ENCODE measurements at places on chromosomes 6 and 20. TPM values are rescaled to one million over a fixed set of nuclear protein-coding genes. Genes with fewer than 3 reads are reported as not detected.

GRCh38 chr6:99151634-99152346 is 197.7 kb downstream of the FAXC start:
- peak; percentile 61 for DNase-seq

DNA sequence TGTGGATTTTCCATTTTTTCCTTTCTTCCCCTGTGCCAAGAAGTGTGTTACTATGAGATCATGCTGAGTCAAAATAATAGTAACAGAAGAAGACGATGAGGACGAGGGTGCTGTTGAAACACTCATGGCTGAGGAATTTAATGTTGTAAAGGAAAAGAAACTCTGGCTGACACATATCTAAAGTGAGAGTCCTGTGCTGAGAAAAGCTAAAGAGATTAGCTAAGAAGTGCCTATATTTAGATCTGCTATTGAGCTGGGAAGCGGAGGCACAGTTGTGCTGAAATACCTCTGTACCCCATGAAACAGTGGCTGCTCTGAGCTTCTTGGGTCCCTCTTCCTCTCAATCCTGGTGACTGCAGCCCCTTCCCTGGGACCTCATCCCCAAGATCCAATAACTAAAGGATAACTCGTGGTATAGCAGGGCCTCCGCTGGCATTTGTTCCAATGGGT is 1.1 kb upstream of the SYTL3 start:
- peak; percentile 58 for DNase-seq

GRCh38 chr6:1657116-1657770 is 47.5 kb downstream of the FOXC1 start:
- DNase-seq = no peak

GRCh38 chr6:170083236-170084051 is 207.4 kb downstream of the DLL1 start:
- no peak for DNase-seq

- DNase-seq = peak; percentile 87
Observed at GRCh38 chr20:62500237-62500864, 24.6 kb upstream of the GATA5 start.

GRCh38 chr6:110738899-110739365 is 76.3 kb downstream of the CDK19 start:
- no peak for DNase-seq

- no peak for DNase-seq
Observed at GRCh38 chr20:29878777-29879442, 1378.6 kb upstream of the DEFB115 start.

DNA sequence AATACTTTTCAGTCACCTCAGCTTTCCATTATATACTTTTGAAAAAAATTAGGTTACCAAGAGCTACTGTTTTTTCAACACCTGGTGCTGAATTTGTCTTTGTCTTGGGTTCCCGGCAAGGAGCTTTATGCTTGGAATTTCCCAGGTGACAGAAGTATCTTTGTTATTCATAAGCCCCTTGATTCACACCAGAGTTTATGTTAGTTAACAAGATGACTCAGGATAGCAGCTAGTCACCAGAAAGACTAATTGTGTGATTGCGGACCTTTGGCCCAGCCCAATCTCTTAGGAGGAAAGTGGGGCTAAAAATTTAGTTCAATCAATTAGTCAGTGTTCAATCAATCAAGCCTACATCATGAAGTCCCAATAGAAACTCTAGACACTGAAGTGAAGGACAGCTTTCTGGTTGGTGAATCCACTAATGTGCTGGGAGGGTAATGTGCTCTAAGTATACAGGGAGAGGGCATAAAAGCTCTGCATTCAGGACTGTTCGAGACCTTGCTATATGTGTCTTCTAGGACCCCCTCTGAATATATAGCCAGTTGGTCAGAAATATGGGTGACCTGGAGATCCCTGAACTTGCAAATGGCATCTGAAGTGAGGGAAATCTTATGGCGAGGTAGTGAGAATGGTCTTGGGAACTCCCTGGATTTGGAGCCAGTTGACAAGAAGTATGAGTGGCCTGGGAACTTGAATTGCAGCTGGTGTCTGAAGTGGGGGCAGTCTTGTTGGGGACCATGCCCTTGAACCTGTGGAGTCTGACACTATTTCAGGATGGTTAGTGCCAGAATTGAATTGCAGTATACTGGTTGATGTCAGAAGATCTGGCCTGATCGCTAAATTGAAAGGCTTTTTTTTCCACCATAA is 16.2 kb downstream of the TMEM30A start:
- peak; percentile 37 for DNase-seq

DNA sequence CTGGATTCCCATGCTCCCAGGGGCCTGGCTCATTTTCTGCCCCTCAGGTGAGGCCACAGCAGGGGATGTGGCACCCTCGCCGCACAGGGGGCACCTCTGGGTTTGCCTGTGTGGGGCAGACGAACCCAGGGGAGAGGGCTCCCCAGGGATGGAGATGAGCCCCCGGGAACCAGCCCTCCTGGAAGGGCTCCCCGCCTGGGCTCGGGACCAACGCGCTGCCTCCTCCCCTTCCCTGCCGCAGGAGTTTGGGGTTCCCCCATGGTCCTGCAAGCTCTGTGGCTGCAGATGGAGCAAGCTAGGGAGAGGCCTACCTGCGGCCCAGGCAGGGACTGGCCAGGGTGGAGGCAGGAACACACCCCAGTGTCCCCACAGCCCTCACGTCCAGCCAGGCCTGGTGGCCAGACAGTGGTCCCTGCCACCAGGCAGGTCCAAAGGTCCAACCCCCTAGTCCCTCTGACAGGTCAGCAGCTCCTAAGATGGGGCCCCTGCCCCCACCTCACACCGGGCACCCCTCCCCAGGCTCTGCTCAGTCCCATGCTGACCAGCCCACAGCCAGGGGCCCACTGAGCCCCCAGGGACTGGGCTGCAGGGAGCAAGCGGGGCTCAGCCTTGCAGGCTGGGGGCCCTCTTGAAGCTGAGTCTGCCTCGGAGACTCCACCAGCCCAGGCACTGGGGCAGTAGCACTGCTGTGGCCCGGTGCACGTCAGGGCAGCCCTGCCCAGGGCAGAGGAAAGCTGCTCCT is 13.7 kb downstream of the LAMA5 start:
- no peak for DNase-seq

DNA sequence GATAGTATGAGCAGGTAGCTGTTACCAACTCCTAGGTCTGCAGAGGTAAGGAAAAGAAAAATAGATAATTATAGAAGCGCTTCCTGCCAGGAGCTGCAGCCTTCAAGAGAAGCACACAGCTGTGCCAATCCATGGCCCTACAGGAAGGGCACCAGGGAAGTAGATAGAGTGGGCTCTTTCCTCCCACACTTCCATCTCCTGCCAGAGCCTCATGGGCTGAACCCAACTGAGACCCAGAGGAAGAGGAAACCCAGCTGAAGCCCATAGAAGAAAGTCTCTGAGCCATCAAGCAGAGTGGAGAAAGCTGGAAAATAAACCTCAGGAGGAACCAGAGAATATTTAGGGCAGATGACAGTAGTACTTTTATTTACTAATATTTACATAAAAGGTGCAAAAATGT is 146.7 kb upstream of the ATXN1 start:
- no peak for DNase-seq

DNA sequence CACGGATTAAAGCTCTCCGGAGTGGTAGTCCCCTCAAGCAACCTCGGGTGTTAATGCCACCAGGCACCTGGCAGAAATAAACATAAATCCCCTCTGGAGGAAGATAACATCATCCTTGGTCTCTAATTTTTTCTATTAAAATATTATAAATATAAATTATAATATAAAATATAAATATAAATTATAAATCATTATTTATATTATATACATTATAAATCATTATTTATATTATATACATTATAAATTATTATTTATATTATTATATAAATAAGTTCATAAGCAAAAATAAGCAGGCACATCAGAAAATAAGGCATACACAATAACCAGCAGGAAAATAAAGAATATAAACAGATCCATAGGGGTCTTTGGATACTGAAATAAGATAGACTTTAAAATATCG is 39.2 kb downstream of the GABRR2 start:
- no peak for DNase-seq

GRCh38 chr6:71888756-71889340 is 2.5 kb downstream of the RIMS1 start:
- no peak for DNase-seq

DNA sequence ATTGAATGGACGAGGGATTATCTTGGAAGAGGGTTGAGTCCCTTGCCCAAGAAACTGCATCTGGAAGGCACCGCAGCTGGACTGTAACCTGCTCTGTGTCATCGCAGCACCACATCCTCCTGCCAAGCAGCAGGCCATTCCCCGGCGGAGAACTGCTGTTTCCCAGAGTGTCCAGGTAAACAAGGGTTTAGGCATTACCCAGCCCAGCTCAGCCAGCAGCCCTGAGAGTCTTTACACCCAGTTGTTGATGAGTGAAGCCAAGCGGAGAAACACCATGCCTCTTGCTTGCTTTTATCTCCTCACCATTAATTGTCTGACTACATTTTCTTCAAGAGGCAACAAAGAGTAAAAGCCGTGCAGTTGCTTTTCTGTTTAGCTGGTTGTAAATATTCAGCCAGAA is 104.1 kb downstream of the CDH4 start:
- no peak for DNase-seq

Gene WTAP
- 87.6 TPM for total RNA-seq

Gene OR2H1
- not detected for total RNA-seq

Gene CTAGE9
- total RNA-seq = not detected

Gene DACT2
- not detected for total RNA-seq

Gene ID4
- total RNA-seq = not detected

Gene RBPJL
- not detected for total RNA-seq

Gene HTR1E
- not detected for total RNA-seq

Gene PPP1R14C
- total RNA-seq = 0.21 TPM

Gene EYA2
- total RNA-seq = not detected

Gene VIP
- not detected for total RNA-seq
